ENCODE measurements at places on chromosomes 12 and 14. TPM values are rescaled to one million over a fixed set of nuclear protein-coding genes. Genes with fewer than 3 reads are reported as not detected.
A peak's percentile ranks its signal among the peaks of the same experiment; 100 is the strongest.

- H3K27ac ChIP-seq, result no peak overlapping the region
- DNase-seq, result no peak
- no peaks in the 10 kb centered on the region for H3K36me3 ChIP-seq
- H3K4me1 ChIP-seq, result peaks cover 5% of the 10 kb centered on the region
- H3K4me3 ChIP-seq, result no peak overlapping the region
These were observed 9.4 kb upstream of the YBX3 start for GRCh38 chr12:10732549-10732948.

DNA sequence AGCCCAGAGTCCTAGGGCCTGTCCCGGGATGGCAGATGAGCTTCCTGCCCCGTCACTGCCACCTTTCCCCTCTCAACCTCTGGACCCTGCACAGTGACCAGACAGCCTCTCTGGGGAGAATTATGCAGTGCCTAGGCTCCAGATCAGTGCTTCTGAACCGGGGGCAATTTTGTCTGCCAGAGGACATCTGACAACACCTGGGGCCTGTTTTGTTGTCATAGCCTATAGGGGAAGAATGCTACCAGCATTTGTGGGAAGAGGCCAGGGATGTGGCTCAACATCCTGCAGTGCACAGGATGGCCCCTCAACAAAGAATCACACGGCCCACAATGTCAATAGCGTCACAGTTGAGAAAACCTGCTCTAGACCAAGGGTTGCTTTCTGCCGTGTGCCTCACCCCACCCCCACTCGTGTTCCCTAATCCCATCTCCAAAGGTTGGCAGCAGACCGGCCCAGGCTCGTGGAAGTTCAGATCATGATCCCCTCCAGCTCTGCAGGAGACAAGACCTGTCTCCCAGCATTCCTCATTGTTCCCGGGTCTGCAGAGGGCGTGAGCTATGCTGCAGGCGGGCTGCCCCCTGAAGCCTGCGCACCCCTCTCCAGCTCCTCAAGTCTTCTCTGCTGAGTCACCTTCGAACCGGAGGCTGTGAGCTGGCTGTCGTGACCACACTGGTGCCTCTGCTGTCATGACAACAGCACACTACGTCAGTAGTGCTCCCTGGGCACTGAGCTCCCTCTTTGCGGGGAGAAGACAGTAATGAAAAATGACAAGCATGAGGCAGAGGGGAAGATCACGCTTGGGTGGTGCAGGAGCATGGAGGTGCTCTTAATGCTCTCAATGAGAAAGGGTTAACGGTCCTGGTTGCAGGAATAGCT, 2.0 kb upstream of the GAPDH start:
- H3K4me1 ChIP-seq, result peaks cover 25% of the 10 kb centered on the region
- peak overlapping the region; percentile 93 for H3K4me3 ChIP-seq
- H3K36me3 ChIP-seq, result peaks cover 87% of the 10 kb centered on the region
- peak overlapping the region; percentile 99 for H3K27ac ChIP-seq
- H3K27me3 ChIP-seq, result no peaks in the 10 kb centered on the region

DNA sequence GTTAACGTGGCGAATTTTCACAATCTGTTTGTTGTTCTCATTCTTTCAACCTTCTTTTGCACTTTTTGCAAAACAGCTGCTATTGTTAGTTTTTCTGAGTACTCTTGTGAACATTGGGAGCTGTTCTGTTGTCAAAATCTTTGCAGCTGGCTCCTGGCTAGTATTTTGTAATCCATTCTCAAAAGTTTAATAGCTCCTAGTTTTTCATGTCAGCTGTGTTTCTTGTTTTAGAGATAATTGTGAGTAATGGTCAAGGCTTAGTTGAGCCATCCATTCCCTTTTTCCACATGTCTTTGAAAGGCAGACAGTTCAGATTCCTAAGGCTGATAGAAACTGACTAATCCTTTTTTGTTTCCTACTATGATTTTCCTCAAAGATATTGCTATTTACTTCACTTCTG, 39.1 kb upstream of the CRADD start:
- no peaks in the 10 kb centered on the region for H3K36me3 ChIP-seq
- no peak for DNase-seq
- no peak overlapping the region for H3K27ac ChIP-seq
- H3K4me1 ChIP-seq, result no peaks in the 10 kb centered on the region
- no peak overlapping the region for H3K4me3 ChIP-seq

- H3K36me3 ChIP-seq, result peaks cover 6% of the 10 kb centered on the region
- H3K27me3 ChIP-seq, result no peaks in the 10 kb centered on the region
- peak overlapping the region; percentile 97 for H3K4me3 ChIP-seq
- peak overlapping the region; percentile 85 for H3K27ac ChIP-seq
These were observed 753 bp upstream of the DLGAP5 start for GRCh38 chr14:55192054-55192621.

- H3K4me3 ChIP-seq, result no peak overlapping the region
- peaks cover 7% of the 10 kb centered on the region for H3K27me3 ChIP-seq
- H3K27ac ChIP-seq, result no peak overlapping the region
- no peak for DNase-seq
These were observed 91.7 kb upstream of the BCAT1 start for GRCh38 chr12:25040593-25040992.

DNA sequence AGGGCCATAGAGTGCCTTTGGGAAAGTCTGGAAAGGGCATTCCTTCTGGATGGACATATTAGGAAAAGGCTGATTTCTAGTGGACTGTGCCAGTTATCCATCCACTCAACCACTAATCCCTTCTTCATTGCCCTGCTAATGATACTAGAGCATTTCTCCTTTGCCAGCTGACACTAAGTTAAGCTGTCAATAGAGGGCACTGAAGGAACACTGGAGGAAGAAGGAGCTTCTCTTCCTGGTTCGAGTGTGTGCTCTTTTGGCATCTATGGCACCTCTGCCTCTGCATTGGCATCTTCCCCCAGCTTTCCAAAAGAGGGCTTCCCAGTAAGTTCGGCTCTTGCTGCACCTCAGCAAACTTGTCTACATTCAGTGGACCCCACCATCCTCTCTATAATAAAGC, 165.4 kb downstream of the DERA start:
- H3K27me3 ChIP-seq, result peaks cover 2% of the 10 kb centered on the region
- no peak for DNase-seq
- no peak overlapping the region for H3K4me3 ChIP-seq
- no peaks in the 10 kb centered on the region for H3K36me3 ChIP-seq
- H3K27ac ChIP-seq, result no peak overlapping the region

DNA sequence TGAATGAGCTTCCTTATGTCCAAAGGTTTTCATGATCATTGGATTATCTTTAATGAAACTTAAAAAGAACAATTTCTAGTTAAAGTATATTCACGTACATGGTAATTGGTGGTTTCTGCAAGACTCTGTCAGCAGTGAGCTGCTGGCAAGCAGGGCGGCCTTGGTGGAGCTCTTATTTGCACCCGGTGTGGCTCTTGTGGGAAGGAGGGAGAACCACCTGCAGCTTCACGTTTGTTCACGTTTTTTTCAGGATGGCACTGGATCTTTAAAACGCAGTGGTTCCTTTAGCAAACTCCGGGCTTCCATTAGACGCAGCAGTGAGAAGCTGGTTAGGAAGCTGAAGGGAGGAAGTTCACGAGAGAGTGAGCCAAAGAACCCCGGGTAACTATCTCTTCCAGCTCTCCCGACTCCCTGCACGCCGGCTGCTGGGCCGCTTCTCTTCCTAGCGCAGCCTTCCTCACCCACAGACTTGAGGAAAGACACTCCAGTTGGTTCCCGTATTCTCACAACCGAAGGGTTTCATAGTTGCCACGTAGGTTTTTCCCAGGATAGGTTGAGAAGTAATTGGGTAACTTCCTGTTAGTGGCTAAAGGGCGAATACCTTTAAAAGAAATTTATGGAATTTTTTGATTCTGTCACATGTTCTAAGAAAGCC, 28.3 kb downstream of the XRCC3 start:
- peaks cover 18% of the 10 kb centered on the region for H3K36me3 ChIP-seq
- no peak overlapping the region for H3K4me3 ChIP-seq
- H3K27me3 ChIP-seq, result no peaks in the 10 kb centered on the region
- H3K27ac ChIP-seq, result no peak overlapping the region

GRCh38 chr14:51118993-51119392, 24.1 kb upstream of the TRIM9 start:
- H3K27ac ChIP-seq, result no peak overlapping the region
- H3K4me3 ChIP-seq, result no peak overlapping the region
- peaks cover 3% of the 10 kb centered on the region for H3K27me3 ChIP-seq
- no peak for DNase-seq

- H3K4me1 ChIP-seq, result peaks cover 49% of the 10 kb centered on the region
- H3K36me3 ChIP-seq, result peaks cover 48% of the 10 kb centered on the region
- DNase-seq, result peak; percentile 84
- peak overlapping the region; percentile 89 for H3K27ac ChIP-seq
- H3K4me3 ChIP-seq, result peak overlapping the region; percentile 83
These were observed 1.4 kb downstream of the ACTN1 start for GRCh38 chr14:68977718-68978171.

DNA sequence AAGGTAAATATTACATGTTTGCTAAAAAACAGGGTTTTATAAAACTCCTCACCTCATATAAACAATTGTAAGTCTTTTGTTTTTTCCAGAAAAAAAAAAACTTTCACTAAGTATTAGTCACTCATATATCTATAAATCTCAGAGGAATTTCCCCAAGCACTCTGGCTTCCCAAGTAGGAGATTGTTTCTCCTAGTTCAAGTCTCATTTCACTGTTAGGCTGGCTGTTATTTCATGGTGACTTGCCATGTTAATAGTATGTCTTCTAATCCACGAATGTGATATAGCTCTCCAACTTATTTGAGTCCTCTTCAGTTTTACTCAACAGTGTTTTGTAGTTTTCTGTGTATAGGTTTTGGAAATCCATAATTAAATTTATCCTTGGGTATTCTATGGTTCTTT, 61.6 kb downstream of the CAPZA3 start:
- no peak for DNase-seq
- no peak overlapping the region for H3K27ac ChIP-seq
- H3K36me3 ChIP-seq, result no peaks in the 10 kb centered on the region
- H3K27me3 ChIP-seq, result no peaks in the 10 kb centered on the region

- H3K27ac ChIP-seq, result no peak overlapping the region
- no peaks in the 10 kb centered on the region for H3K36me3 ChIP-seq
These were observed 23.2 kb downstream of the MOAP1 start for GRCh38 chr14:93161411-93161940.

- no peaks in the 10 kb centered on the region for H3K27me3 ChIP-seq
- no peak overlapping the region for H3K27ac ChIP-seq
- no peaks in the 10 kb centered on the region for H3K36me3 ChIP-seq
- H3K4me1 ChIP-seq, result peaks cover 7% of the 10 kb centered on the region
- DNase-seq, result no peak
These were observed 11.5 kb downstream of the C14orf93 start for GRCh38 chr14:22998329-22999012.

DNA sequence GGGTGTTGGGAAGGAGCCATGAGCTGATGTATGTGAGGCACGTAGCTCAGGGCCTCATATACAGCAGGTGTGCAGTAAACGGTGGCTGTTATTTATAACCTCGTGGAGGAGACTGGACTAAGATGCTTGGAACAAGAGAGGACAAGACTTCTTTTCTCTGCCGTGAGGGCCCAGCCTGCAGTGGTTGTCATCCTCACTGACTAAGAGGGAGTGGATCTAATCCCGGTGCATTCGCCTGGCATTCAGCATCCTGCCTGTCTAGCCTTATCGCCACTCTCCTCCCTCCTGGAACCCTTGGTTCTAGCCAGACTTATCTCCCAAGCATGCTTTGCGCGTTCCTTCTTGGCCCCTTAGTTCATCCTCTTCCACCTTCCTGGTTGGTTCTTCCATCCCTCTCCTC, 3.9 kb downstream of the TSPAN9 start:
- H3K27ac ChIP-seq, result no peak overlapping the region
- DNase-seq, result no peak
- H3K4me1 ChIP-seq, result peaks cover under 1% of the 10 kb centered on the region
- H3K4me3 ChIP-seq, result no peak overlapping the region
- no peaks in the 10 kb centered on the region for H3K36me3 ChIP-seq

- H3K36me3 ChIP-seq, result no peaks in the 10 kb centered on the region
- H3K4me3 ChIP-seq, result no peak overlapping the region
- no peak overlapping the region for H3K27ac ChIP-seq
- no peaks in the 10 kb centered on the region for H3K4me1 ChIP-seq
- no peak for DNase-seq
These were observed 50.2 kb upstream of the NCOR2 start for GRCh38 chr12:124617615-124618014.

DNA sequence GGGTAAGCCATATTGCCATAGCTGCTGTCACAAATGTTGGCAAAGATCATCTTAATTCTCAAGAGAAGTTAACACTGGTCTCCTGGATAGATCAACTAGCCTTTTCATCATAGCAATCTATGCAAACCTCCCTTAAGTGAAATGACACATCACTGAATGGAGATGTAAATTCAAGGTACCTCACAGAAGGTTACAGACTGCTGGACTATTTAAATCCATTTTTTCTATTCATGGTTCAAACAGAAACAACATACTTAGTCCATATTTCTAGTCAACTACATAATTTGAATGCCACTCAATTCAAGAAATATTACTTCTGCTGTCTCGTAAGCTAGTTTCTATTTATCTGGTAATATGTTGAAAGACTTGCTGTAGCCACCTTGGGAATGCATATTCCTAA, 748.3 kb downstream of the C12orf50 start:
- no peaks in the 10 kb centered on the region for H3K27me3 ChIP-seq
- DNase-seq, result no peak
- H3K36me3 ChIP-seq, result no peaks in the 10 kb centered on the region
- no peak overlapping the region for H3K27ac ChIP-seq

GRCh38 chr14:98612434-98613200, 659.4 kb downstream of the BCL11B start:
- peaks cover 8% of the 10 kb centered on the region for H3K4me1 ChIP-seq
- no peaks in the 10 kb centered on the region for H3K27me3 ChIP-seq
- H3K27ac ChIP-seq, result no peak overlapping the region
- H3K36me3 ChIP-seq, result no peaks in the 10 kb centered on the region

GRCh38 chr12:28135801-28136439, 54.3 kb upstream of the CCDC91 start:
- H3K4me1 ChIP-seq, result no peaks in the 10 kb centered on the region
- no peak overlapping the region for H3K27ac ChIP-seq
- H3K27me3 ChIP-seq, result peaks cover 1% of the 10 kb centered on the region
- no peaks in the 10 kb centered on the region for H3K36me3 ChIP-seq
- no peak overlapping the region for H3K4me3 ChIP-seq

DNA sequence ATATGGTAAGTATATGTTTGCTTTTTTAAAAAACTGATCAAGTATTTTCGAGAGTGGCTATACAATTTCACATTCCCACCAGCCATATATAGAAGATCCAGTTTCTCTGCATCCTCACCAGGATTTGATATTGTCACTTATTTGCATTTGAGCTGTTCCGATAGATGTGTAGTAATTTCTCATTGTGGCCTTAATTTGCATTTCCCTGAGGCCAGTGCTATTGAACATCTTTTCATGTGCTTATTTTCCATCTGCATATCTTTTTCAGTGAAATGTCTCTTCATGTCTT, 72.9 kb upstream of the VASH1 start:
- no peaks in the 10 kb centered on the region for H3K36me3 ChIP-seq
- H3K4me1 ChIP-seq, result no peaks in the 10 kb centered on the region
- no peak for DNase-seq
- no peak overlapping the region for H3K27ac ChIP-seq
- H3K27me3 ChIP-seq, result peaks cover 16% of the 10 kb centered on the region

The CYP46A1 gene
- 0.20 TPM for total RNA-seq

The RFLNA gene
- not detected for total RNA-seq

The TSPAN19 gene
- total RNA-seq, result not detected

The EIF5 gene
- total RNA-seq, result 207 TPM

The RNF31 gene
- 75.0 TPM for total RNA-seq

The CCDC88C gene
- total RNA-seq, result 87.8 TPM

The USP44 gene
- total RNA-seq, result 15.2 TPM

The NAV3 gene
- not detected for total RNA-seq

The SHMT2 gene
- total RNA-seq, result 529 TPM

The NGB gene
- total RNA-seq, result not detected
